Left renal pelvis (tissue), 4 donors: ENCODE measurements at places on chromosomes 11 and 22.
A peak's percentile ranks its signal among the peaks of the same experiment; 100 is the strongest.

DNA sequence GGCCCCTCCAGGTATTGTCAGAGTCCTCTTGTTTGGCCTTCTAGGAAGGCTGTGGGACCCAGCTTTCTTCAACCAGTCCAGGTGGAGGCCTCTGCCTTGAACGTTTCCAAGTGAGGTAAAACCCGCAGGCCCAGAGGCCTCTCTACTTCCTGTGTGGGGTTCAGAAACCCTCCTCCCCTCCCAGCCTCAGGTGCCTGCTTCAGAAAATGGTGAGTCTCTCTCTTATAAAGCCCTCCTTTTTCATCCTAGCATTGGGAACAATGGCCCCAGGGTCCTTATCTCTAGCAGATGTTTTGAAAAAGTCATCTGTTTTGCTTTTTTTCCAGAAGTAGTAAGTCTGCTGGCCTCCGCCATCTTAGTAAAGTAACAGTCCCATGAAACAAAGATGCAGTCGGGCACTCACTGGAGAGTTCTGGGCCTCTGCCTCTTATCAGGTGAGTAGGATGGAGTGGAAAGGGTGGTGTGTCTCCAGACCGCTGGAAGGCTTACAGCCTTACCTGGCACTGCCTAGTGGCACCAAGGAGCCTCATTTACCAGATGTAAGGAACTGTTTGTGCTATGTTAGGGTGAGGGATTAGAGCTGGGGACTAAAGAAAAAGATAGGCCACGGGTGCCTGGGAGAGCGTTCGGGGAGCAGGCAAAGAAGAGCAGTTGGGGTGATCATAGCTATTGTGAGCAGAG lies at the start of gene CD3E:
Gene CD3E (plus strand): TSS at position 163 of the 681 bp plus-strand sequence. CDS start 223 bp downstream, at position 386.
- no peak for DNase-seq

- DNase-seq = no peak
Observed at GRCh38 chr22:48651036-48651890, 1176.4 kb downstream of the BRD1 start.

- no peak for DNase-seq
Observed at GRCh38 chr22:35523167-35523947, 17.3 kb upstream of the RASD2 start.

DNA sequence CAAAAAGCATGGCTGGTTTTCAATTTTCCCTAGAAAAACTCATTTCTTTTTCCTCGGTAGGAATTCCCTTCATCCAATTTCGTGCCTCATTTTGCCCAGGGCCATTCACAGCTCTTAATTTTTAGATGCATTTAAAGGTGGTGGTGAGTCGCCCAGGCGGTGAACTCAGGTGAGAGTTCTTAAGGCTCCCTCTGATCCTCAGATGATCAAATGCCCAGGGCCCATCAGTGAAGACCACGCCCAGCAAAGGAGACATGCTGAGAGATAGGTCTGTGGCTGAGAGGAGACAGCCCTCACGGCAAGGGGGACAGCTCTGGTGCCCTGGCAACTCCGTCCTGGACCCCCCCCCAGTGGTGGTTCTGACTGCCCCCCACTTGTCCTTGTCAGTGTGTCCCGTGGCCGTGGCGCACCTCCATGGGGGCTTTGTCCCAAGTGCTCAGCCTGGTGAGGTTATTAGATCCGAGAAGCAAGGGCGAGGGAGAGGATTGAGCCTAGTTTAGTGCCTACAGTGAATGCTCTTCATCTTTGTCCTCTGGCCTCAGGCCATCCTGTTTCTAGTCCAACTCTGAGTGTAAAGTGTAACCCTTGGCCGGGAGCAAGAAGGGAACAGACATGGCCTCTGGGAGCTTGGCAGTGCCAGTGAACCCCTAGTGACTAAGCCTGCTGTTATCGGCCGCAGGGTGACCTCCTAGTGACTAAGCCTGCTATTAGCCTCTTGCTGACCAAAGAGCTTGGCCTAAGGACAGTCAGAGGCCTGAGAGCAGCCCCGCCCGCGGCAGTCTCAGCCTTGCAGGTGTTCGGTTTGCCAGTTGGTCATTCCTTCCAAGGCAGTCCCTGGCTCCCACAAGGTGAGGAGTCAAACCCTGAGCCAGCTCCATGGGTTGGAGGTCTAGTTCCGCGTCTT lies 83.5 kb downstream of the CTTN start:
- no peak for DNase-seq

DNA sequence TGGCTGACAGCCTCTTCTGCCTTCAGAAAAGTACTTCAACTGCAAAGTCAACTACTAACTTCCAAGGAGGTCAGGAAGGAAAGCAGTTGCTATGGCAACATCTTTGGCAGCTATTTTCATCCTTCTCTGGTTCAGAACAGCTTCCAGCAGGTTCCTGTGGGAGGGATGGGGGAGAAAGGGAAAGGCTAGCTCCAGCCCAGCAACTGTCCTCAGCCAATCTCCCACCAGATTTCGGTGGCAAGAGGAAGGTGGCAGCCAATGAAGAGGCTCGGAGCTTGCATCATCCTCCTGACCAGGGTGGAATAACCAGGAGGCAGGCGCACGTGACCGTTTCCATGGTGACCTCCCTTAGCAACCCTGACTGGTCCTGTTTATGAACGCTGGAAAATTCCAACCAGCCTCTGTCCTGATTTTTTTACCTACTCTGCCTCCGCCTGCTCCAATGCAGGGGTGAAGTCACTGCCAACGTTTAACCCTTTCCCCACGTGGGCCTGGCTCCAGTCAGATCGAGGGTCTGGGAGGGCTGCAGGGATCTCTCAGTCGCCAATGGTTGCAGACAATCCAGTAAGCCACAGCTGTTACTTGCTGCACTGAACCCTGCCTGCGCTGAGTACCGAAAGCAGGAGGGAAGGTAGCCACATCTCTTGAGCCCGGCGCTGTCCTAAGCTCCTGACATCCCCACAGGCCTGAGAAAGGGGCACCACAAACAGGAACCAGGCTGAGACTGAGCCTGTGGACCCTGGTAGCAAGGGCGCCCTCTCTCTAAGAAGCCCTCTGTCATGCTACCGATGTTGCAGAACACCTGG lies 11.2 kb upstream of the MALAT1 start:
- DNase-seq = peak; percentile 99

- DNase-seq = no peak
Observed at GRCh38 chr11:12540913-12541582, 133.2 kb upstream of the TEAD1 start.

- no peak for DNase-seq
Observed at GRCh38 chr22:23752750-23753149, 1.5 kb downstream of the VPREB3 start.

GRCh38 chr22:50704510-50705218 lies 32.0 kb downstream of the SHANK3 start:
- DNase-seq = no peak

DNA sequence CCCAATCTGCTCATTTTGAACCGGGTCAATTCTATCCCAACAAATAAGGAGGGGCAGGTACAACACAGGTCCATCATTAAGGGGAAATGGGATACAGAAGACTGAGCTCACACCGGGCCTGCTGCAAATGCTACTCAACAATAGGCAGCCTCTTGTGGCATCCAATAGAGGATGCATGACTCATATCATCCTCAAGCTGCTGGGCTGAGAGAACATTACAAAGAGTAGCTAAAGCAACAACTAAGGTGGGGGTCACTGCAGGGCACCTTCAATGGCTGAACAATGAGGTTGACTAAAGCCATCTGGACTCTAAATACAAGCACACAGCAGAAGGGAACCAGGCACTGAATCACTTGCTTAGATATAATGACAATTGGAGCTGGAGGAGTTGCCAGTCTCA lies 130.1 kb upstream of the SYN3 start:
- no peak for DNase-seq

DNA sequence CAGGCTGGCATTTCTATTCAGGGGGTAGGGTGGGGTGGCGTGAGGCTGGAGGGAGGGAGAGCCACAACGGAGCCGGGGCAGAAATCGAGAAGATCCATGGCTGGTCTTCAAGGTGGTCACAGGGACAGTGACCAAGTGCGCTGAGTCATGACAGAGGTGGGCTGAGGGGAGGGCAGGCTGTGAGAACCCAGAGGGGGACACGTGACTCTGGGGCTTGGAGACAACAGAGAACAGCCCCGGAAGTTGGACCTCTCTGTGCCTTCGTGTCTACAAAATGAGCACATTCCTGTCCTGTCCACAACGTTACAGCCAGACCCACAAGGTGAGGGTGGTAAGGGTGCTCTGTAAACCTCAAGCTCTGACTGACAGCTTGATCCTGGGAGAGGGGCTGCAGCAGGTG lies 35.1 kb upstream of the ARFGAP3 start:
- no peak for DNase-seq

GRCh38 chr22:20967697-20968211 lies 699 bp downstream of the AIFM3 start:
- no peak for DNase-seq

GRCh38 chr11:86192519-86193257 lies 51.9 kb upstream of the EED start:
- DNase-seq = no peak
